ENCODE measurements at places on chromosomes 5 and 9.

GRCh38 chr9:130368631-130369103 lies 76.1 kb upstream of the ASS1 start:
- no peak for DNase-seq

GRCh38 chr5:107456281-107456715 lies 214.4 kb downstream of the EFNA5 start:
- no peak for DNase-seq

GRCh38 chr9:117368684-117369230 lies 46.1 kb downstream of the ASTN2 start:
- DNase-seq = no peak

GRCh38 chr9:134130503-134131375 lies 5.1 kb upstream of the WDR5 start:
- DNase-seq = no peak

- no peak for DNase-seq
Observed at GRCh38 chr9:68974901-68975300, 39.0 kb downstream of the PRKACG start.

DNA sequence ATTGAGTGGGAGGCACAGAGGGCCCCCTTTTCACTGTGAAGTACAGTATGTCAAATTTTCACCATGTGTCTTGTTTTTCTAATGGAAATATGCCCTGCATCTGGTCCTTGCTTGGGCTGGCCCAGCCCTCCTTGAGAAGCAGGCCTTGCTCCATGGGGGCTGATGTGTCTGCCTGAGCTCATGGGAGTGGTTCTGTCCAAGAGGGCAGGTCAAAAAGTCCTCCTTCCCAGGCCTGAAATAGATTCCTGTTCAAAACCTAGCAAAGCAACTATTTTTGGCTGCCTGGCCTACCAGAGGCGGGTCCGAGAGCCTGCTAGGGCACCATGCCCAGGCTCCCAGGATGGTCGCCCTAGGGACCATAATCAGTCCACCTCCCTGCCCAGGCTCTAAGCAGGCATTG lies 40.5 kb upstream of the NEURL1B start:
- no peak for DNase-seq

GRCh38 chr5:133247151-133247709 lies 195.4 kb downstream of the HSPA4 start:
- DNase-seq = no peak

DNA sequence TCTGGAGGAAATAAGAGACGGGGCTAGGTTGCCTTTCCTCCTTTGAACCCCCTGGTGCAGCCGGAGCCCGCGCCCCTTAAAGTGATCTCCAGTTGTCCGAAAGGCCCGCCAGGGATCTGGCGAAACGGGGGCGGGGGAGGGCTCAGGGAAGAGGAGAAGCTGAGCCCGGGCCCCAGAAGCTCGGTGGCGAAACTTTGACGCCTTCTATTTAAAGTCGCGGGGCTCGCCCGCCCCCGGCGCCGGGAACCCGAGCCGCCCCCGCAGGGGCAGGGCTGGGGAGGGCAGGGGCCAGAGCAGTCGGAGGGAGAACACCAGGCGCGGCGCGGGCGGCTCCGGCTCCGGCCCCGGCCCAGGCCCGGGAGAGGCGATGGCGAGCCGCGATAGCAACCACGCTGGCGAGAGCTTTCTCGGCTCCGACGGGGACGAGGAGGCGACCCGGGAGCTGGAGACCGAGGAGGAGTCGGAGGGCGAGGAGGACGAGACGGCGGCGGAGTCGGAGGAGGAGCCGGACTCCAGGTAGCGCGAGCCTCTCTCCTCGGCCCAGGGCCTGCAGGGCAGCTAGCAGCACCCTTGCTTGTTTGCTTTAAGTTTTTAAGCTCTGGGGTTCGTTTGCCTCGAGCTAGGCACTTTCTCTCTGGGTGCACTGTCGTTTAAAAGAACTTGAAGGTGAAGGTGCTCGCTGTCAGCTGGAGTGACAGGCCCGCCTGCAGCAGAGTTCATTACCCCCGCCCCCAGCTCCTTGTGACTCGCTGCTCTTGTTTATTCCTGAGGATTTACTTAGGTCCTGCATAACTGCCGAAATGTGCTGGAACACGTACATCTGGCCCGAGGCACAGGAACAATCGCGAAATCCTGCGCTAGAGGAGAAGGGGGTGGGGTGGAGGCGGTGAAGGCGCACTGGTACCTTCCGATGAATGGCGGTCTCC lies at the start of gene CMYA5:
CMYA5 (plus strand) TSS at position 296 of the 926 bp plus-strand sequence; CDS start at position 368, 72 bp downstream.
- DNase-seq = no peak

DNA sequence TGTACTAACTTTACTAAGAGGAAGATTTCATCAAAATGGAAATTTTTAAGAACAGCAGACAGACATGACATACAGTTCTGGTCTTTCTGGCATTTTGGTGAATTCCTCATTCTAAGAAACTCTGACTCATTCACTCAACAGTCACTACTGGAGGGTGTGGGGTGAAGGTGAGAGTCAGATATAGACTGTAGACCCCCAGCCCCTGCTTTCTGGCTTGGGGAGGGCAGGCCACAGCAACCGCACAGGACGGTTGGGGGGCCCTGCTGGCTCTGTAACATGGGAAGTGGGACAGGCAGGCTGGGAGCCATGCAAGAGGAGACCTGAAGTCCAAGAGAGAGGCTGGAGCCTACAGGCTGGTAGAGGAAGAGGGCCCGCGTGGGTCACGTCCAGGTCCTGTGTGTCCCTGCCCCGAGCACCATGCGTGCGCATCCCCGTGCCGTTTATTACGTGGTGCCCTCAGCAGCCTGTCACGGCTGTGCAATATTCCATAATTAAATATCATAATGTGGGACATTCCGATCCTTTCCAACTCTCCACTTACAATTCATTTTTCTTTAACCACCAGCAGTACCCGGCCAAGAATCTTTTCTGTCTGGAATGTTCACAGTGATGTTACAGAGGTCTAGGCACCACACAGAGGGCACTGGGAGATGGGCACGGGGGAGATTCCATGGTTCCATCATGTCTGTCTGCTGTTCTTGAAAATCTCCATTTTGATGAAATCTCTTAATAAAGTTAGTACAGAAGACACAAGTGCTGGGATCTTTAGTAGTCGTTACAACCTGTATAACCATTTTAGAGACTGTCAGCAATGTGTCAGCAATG lies 75.5 kb downstream of the SEMA4D start:
- peak; percentile 54 for DNase-seq
